Stomach (tissue), 19 donors: ENCODE measurements at places on chromosomes 1 and 21. TPM values are rescaled to one million over a fixed set of nuclear protein-coding genes. Genes with fewer than 3 reads are reported as not detected.
A peak's percentile ranks its signal among the peaks of the same experiment; 100 is the strongest.

Gene TMEM240
- not detected for total RNA-seq

DNA sequence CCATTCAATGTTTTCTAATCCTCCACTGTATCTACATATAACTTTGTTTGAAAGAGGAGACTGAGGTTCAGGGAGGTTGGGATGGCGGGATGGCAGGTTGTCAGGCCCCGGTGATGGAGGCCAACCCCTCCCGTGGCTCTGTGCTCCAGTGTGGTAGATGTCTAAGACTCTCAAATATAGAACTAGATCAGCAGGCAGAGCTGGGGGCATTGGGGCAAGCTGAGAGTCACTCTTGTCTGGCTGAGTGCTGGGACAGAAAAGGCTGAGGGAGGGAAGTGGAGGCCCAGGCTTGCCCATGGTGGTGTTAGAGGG is 1.7 kb downstream of the IL6R start:
- H3K27me3 ChIP-seq, result no peaks in the 10 kb centered on the region
- peaks cover 37% of the 10 kb centered on the region for H3K4me1 ChIP-seq
- H3K36me3 ChIP-seq, result no peaks in the 10 kb centered on the region
- peak overlapping the region; percentile 98 for H3K27ac ChIP-seq
- H3K4me3 ChIP-seq, result peak overlapping the region; percentile 79

DNA sequence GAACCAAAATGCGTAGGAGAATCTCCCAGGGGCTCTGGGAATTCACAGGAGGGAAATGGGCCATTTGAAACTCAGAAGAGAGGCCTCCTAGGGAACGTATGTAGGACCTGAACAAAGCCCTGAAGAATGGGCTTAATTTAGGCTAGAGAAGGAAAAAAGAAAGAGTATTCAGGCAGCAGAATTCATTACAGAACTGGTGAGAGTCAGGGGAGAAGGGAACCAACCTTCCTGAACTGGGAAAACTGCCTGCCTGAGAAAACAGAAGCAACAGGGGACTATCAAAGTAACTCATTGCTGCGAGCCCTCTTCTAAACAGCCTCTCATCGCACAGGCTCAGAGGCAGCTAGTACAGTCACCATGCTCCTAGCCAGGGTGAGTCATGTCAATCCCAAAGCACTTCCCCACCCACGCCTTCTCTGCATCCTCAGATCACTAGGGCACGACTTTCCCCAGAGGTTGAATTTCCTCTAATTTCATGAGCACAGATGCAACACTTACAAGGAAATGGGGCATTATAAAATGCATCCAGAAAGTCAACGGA is 98.1 kb downstream of the ADSS2 start:
- H3K4me1 ChIP-seq, result peaks cover 7% of the 10 kb centered on the region
- no peak overlapping the region for H3K4me3 ChIP-seq
- H3K36me3 ChIP-seq, result no peaks in the 10 kb centered on the region
- H3K27me3 ChIP-seq, result no peaks in the 10 kb centered on the region

GRCh38 chr1:198677027-198677426 is 38.2 kb downstream of the PTPRC start:
- no peak overlapping the region for H3K4me3 ChIP-seq
- H3K36me3 ChIP-seq, result no peaks in the 10 kb centered on the region
- H3K27me3 ChIP-seq, result no peaks in the 10 kb centered on the region
- peak overlapping the region; percentile 2 for H3K27ac ChIP-seq
- no peak for DNase-seq

Gene CYYR1
- total RNA-seq, result not detected

Gene LAPTM5
- 29.6 TPM for total RNA-seq

GRCh38 chr1:23149114-23149513 is 19.5 kb downstream of the LUZP1 start:
- no peak for DNase-seq
- no peaks in the 10 kb centered on the region for H3K36me3 ChIP-seq
- H3K27ac ChIP-seq, result no peak overlapping the region
- no peaks in the 10 kb centered on the region for H3K4me1 ChIP-seq
- no peaks in the 10 kb centered on the region for H3K27me3 ChIP-seq
- H3K4me3 ChIP-seq, result no peak overlapping the region

Gene PLA2G2F
- 6.4 TPM for total RNA-seq

- DNase-seq, result no peak
- peaks cover 4% of the 10 kb centered on the region for H3K36me3 ChIP-seq
- no peaks in the 10 kb centered on the region for H3K27me3 ChIP-seq
- H3K4me3 ChIP-seq, result no peak overlapping the region
- no peaks in the 10 kb centered on the region for H3K4me1 ChIP-seq
These were observed 43.3 kb upstream of the DIRAS3 start for GRCh38 chr1:68093737-68094136.

DNA sequence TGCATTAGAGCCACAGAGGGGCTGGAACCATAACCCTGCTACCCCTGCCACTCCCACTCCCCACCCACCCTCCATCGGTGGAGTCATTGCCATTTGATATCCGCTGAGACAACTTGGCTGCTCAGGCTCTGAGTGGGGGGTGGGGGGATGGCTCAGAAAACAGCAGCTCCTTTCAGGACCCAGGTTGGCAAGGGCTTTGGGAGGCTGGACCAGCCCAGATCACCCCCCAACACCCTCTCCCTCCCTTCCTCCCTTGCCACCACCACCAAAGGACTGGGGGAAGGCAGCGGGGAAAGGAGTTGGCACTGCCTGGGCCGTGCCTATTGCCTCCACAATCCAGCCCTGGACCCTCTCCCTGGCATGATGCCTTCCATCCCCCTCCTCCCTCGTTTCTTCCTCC is 1.7 kb downstream of the KCNJ10 start:
- H3K36me3 ChIP-seq, result no peaks in the 10 kb centered on the region
- H3K4me1 ChIP-seq, result peaks cover 13% of the 10 kb centered on the region
- H3K4me3 ChIP-seq, result no peak overlapping the region
- no peaks in the 10 kb centered on the region for H3K27me3 ChIP-seq

DNA sequence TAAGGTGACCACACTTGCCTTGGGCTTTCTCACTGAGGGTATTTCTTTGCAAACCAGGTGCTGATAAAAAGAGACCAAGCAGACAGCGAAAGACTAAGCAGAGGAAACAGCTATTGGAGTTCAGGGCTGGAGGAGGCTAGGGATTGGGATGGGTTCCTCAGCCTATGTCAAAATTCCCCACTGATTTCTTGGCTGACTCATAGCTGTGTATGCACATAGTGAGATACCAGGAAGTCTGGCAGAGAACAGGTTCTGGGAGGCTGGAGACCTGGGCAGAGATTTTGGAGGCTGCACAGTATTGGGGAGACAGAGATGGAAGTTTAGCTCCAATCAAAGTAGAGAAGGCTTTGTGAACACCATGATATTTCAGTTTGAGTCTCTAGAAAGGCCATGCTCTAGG is 25.3 kb downstream of the YARS1 start:
- no peak for DNase-seq
- no peaks in the 10 kb centered on the region for H3K27me3 ChIP-seq
- H3K4me1 ChIP-seq, result no peaks in the 10 kb centered on the region

- H3K36me3 ChIP-seq, result no peaks in the 10 kb centered on the region
- no peak overlapping the region for H3K27ac ChIP-seq
- no peaks in the 10 kb centered on the region for H3K4me1 ChIP-seq
- no peaks in the 10 kb centered on the region for H3K27me3 ChIP-seq
- H3K4me3 ChIP-seq, result no peak overlapping the region
These were observed 39.5 kb upstream of the CAPZB start for GRCh38 chr1:19524791-19525190.

GRCh38 chr1:200342511-200343311 is 67.1 kb downstream of the ZNF281 start:
- no peaks in the 10 kb centered on the region for H3K36me3 ChIP-seq
- H3K4me3 ChIP-seq, result no peak overlapping the region
- no peak overlapping the region for H3K27ac ChIP-seq

DNA sequence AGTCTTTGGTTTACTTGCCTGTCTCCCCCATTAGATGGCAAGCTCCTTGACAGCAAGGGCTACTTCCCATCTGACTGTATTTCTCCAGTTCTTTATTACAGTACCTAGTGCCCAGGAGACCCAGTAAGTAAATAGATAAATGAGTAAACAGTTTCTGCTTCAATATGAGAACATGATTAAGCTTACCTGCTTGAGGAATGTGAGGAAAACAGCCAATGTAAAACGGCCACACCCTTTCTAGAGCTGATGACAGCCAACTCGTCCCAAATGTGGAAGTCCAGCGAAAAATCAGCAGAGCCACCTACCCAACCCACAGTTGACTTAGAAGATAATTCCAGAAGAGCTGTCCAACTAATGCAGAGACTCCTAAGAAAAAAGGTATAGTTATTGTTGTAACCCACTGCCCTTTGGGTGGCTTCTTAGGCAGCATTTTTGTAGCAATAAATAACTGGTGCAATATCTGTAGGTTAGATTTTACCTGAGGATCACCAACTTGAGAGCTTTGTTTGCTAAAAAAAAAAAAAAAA is 6.5 kb upstream of the DR1 start:
- no peak overlapping the region for H3K4me3 ChIP-seq
- no peaks in the 10 kb centered on the region for H3K4me1 ChIP-seq
- H3K27me3 ChIP-seq, result no peaks in the 10 kb centered on the region
- H3K27ac ChIP-seq, result no peak overlapping the region

Gene KMO
- total RNA-seq, result 0.18 TPM

GRCh38 chr1:154129391-154129970 is 25.4 kb downstream of the NUP210L start:
- no peaks in the 10 kb centered on the region for H3K4me1 ChIP-seq
- DNase-seq, result no peak
- H3K27me3 ChIP-seq, result no peaks in the 10 kb centered on the region
- no peak overlapping the region for H3K4me3 ChIP-seq
- no peak overlapping the region for H3K27ac ChIP-seq

DNA sequence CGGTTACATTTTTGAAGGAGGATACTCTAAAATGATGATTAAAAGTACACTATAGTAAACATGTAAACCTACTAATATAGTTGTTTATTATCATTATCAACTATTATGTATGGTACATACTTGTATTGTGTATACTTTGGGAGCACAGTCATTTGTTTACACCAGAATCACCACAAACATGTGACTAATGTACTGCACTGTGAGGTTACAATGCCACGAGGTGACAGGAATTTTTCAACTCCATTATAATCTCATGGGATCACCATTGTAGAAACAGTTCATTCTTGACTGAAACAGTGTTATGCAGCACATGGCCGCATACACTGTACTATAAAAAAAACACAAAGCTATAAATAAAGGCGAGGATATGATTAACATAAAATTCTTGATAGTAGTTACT is 44.3 kb downstream of the GPATCH2 start:
- no peak overlapping the region for H3K27ac ChIP-seq
- H3K4me1 ChIP-seq, result no peaks in the 10 kb centered on the region
- no peaks in the 10 kb centered on the region for H3K27me3 ChIP-seq
- H3K4me3 ChIP-seq, result no peak overlapping the region
- no peak for DNase-seq
- H3K36me3 ChIP-seq, result peaks cover 19% of the 10 kb centered on the region

Gene KCNH1
- total RNA-seq, result 6.8 TPM

DNA sequence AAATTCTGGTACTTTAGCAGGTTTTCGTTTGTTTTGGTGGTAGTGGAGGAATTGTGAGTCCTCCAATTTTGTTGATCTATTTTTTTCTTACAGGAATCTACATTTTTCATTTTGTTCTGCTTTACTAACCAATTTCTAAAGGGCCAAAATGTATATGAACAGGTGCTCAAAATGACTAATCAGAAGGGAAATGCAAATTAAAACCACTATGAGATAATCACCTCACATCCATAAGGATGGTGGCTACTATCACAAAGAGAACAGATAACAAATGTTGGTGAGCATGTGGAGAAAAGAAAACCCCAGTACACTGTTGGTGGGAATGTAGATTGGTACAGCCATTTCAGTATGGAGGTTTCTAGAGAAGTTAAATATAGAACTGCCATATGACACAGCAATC is 134.2 kb downstream of the LMO4 start:
- no peak overlapping the region for H3K27ac ChIP-seq
- H3K27me3 ChIP-seq, result no peaks in the 10 kb centered on the region
- H3K36me3 ChIP-seq, result no peaks in the 10 kb centered on the region
- H3K4me1 ChIP-seq, result no peaks in the 10 kb centered on the region

GRCh38 chr1:109803901-109804331 is 40.2 kb upstream of the EPS8L3 start:
- H3K36me3 ChIP-seq, result no peaks in the 10 kb centered on the region
- peaks cover 44% of the 10 kb centered on the region for H3K4me1 ChIP-seq
- H3K27ac ChIP-seq, result no peak overlapping the region
- H3K27me3 ChIP-seq, result no peaks in the 10 kb centered on the region

Gene KCNA3
- total RNA-seq, result not detected

DNA sequence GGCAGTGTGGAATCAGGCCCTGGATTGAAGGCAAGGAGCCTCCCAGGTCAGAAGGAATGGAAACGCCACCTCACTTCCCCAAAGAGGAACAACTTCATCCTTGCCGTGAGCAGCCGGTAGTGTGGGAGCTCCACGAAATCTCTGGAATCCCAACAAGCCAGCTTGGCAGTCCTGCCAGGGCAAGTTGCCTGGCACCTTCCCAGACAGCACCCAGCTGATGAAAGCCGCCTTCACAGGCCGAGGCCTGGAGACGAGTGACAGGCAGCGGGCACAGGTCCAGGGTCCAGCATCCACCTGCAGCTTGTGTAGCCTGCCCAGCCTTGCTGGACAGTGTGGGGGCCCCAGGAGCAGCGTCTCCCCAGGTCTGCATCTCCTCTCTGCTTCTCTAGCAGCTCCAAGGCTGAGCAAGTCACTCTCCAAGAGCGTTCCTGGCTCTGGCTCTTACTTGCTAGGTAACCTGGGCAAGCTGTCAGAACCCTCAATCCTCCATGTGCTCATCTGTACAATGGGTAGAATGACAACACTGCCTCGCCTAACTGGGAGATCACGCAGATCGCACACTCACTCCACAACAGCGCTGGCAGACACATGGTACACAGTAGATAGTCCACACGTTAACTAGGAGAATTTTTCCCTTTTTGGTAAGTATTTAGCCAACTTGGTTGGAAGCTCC is 43.0 kb downstream of the ACOT7 start:
- DNase-seq, result peak; percentile 69
- peaks cover 31% of the 10 kb centered on the region for H3K4me1 ChIP-seq
- H3K27me3 ChIP-seq, result no peaks in the 10 kb centered on the region
- H3K36me3 ChIP-seq, result no peaks in the 10 kb centered on the region
- peak overlapping the region; percentile 26 for H3K27ac ChIP-seq

DNA sequence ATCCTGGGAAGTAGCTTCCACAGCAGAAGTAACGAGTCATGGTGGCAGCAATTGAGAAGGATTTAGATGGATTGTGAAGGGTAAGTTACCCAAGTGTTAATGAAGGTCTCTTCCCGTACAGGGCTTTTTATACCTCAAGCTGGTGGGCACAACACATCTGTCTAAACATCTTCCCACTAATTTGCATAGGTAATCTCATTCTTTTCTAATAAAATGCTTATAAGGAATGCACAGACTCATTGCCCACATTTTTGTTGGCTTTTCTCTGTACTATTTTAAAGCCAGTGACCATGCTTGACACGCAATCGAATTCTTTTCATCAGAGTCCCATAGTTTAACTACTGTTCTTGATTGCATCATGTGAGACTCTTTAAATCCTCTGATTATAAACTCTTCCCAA is at the start of gene KRTAP7-1:
KRTAP7-1 (minus strand) TSS at position 101 of the 400 bp plus-strand sequence; CDS start at position 40, 61 bp downstream.
- DNase-seq, result no peak
- H3K4me1 ChIP-seq, result no peaks in the 10 kb centered on the region
- no peak within 1 kb of the TSS for H3K4me3 ChIP-seq
- no peaks in the 10 kb centered on the region for H3K36me3 ChIP-seq
- no peaks in the 10 kb centered on the region for H3K27me3 ChIP-seq
- no peak within 1 kb of the TSS for H3K27ac ChIP-seq
